ENCODE measurements at places on chromosomes 1 and 21.

DNA sequence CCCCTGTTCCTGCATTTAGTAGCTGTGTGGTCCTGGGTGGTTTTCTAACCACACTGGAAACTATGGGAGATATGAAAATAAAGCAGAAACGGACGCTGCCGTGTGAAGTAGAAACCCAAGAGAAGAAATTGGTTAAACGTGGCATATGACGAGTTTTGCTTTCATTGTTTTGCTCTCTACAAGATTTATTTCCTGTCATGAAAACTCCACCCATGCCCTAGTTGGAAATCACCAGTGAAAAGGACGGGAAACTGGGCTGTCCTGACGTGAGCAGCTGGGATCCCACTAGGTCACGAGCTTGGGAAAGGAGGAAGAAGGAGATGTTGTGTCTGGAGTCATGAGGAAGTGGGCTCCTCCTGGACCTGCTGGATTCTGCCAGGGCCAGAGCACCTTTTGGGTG, 120.8 kb upstream of the GADD45A start:
- peak; percentile 80 for DNase-seq

DNA sequence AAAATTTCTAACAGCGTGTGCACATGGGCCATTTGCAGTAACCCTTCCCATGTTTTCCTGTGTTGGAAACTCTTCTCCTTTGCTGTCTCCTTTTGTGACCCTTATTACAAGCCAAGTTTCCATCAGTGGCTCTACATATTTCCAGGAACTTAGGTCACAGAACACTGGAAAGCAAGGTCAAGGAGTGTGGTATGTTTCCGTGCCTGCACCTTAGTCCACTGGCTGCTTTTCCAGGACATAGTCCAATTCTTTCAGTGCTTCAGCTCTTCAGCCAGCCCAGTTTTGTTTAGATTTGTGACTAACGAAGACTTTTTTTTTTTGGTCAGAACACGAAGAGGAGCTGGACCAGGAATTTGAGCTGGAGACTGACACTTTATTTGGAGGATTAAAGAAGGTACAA, 33.8 kb downstream of the HHAT start:
- DNase-seq: no peak

GRCh38 chr1:187051618-187052232, 223.0 kb downstream of the PLA2G4A start:
- DNase-seq: no peak

- DNase-seq: no peak
These were observed 60.1 kb upstream of the RUNX3 start for GRCh38 chr1:24990136-24990535.

DNA sequence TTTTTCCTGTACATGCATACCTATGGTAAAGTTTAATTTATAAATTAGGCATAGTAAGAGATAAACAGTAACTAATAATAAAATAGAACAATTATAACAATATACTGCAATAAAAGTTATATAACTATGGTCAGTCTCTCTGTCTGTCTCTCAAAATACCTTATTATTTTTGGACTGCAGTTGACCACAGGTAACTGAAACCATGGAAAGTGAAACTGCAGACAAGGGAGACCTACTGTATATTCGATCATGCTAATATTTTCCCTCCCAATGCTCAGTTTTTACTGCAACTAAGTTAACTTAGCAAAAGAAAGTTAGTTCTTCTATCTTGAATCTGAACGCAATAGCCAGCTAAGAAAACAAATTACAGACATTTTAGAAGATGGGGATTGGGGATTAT, 12.3 kb upstream of the DHX9 start:
- DNase-seq: no peak

GRCh38 chr1:193588311-193589082, 402.1 kb upstream of the B3GALT2 start:
- no peak for DNase-seq

- no peak for DNase-seq
These were observed 38.0 kb upstream of the RWDD3 start for GRCh38 chr1:95196017-95196416.

GRCh38 chr1:116920211-116920610, 10.5 kb downstream of the PTGFRN start:
- peak; percentile 18 for DNase-seq

DNA sequence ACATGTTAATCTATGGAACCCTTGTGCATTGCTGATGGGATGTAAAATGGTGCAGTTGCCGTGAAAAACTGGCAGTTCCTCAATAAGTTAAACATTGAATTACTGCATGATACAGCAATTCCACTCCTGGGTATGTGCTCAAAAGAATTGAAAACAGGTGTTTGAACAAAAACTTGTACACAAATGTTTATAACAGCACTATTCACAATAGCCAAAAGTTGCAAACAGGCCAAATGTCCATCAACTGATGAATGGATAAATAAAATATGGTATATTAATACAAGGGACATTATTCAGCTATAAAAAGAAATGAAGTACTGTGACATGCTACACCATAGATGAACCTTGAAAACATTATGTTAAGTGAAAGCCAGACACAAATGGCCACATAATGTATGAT, 17.7 kb upstream of the SRSF10 start:
- DNase-seq: no peak

DNA sequence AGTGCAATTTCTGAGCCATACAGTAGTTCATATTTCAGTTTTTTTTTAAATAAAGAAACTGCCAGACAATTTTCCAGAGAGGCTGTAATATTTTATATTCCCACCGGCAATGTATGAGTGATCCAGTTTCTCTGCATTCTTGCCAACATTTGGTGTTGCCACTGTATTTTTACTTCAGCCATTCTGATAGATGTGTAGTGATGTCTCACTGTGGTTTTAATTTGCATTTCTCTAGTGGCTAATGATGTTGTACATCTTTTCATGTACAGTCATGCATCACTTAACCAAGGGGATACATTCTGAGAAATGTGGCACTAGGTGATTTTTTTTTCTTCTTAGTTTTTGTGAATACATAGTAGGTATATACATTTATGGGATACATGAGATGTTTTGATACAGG, 99.6 kb downstream of the CENPF start:
- no peak for DNase-seq

DNA sequence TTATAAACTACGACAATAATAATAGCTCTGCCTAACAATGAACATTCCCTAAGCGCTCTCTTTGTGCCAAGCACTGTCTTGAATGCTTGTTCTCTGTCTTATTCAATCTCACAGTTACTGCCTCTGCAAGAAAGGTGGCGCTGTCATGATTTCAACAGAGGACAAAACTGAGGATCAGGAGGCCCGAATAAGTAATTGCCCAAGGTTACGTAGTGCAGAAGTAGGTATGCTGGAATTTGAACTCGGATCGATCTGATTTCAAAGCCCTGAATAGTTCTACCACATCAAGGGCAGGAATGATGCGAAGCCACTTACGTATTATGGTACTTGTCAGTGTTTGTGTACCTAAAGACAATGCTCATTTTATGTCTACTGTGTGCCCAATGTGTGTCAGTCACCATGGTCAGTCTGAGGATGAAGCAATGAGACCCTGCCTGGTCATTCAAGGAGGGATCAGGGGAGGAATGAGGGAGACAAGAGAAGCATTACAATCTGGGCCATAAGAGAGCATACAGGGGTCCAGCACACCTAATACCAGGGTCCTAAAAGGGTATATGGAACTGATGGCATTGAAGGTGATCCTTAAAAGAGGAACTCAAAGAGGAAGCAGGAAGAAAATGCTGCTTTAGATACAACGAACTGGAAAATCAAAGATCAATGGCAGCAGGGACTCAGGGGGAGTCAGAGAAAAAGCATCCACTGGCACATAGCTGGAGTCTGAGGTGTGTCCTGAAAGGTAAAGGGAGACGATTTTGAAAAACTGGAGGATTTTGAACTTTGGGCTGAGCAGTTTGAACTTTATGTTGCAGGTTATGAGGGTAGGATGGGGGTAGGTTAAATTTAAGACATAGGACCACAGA, 389.2 kb downstream of the PLPP3 start:
- no peak for DNase-seq
